Gastrocnemius medialis (tissue), 4 donors: ENCODE measurements at places on chromosomes 1 and 21. TPM values are rescaled to one million over a fixed set of nuclear protein-coding genes. Genes with fewer than 3 reads are reported as not detected.

PLEKHG5 gene
- total RNA-seq: 1.2 TPM

RPS6KC1 gene
- 14.5 TPM for total RNA-seq

DNA sequence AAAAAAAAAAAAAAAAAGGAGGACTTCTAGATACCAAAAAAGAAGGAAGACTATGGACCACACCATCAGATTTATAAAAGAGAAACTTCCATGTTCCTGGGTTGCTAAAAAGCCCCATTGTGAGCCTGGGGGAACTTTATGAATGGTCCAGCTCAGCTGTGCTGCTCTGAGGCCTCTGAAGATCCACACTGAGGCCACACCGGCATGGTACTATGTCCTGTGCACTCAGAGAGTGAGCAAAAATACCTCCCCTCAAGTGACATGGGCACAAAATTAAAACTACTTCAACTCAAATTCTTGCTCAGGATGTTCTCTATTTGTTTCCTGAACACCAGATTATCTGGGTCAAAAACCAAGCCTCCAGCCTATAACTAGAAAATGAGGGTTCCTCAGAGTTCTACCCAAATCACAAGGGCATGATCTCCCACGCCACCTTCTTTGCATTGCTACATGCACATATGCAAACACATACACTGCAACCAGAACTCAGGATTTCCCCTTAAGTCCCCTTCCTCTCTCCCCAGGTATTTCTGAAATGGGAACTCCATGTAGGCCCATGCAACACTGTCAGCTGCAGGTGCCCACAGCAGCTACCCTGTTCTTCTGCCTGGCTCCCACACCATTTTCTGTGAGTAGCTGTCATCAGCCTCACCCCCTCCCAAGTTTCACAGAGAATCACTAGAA, 94.4 kb downstream of the SH3GLB1 start:
- DNase-seq: no peak

DNA sequence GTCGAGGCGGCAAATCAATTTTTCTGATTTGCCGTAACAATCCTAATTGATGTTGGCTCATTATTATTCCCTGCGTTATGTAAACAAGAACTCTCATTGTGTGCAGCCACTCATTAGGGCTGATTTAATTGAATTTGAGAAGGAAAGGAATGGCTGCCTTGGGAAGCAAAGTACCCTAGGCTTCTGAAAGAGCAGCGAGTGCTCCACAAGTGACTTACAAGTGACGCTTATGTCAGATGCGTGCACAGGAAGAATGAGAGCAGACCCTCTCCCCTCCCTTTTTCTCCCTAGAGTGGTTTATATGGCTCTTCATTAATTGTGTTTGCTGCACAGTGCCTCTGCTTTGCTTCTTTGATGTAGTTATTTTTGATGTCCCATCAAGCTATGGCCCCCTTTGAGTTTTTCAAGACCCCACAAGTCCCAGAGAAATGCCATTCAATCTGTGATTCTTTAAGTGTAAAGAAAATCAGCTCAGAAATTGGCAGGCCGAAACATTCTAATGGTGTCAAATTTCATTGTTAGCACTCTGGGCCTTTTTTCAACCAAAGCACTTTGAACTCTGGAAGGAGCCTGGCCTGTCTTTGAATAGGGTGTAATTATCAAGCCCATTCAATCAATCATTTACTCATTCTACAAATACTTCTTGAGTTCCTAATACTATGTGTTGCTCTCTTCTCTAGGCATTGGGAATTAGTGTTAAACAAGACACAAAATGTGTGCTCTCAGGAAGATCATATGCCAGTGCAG, 86.8 kb upstream of the VAV3 start:
- DNase-seq: no peak

CD1B gene
- not detected for total RNA-seq

DNA sequence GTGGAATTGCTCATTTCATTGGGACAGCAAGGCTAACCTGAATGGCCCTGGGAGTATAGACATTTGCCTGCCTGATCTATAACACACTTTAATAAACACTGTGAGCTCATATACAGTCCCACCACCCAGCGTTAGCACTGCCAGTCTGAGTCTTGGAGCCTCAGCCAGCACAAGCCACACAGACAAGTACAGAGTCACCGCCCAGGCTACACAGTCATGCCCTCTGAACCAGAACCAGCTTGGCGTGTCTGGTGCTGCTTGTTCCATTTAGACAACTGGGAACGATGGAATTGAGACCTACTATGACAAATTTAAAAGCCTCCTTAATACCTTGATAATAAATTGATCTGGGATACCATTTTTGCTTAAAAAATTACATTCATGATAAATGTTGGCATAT, 31.6 kb downstream of the NID1 start:
- no peak for DNase-seq

GRCh38 chr1:5827516-5827915, 164.7 kb downstream of the NPHP4 start:
- DNase-seq: no peak

- DNase-seq: peak; percentile 39
Measured at GRCh38 chr21:44454747-44455523, at the start of gene LRRC3. Gene LRRC3 (plus strand): TSS chr21:44455510. CDS start chr21:44456645, 1,135 bp downstream.

GRCh38 chr1:204915861-204916495, 45.3 kb downstream of the NFASC start:
- DNase-seq: no peak

GRCh38 chr21:37366482-37367316, at the start of gene DYRK1A:
Gene DYRK1A (plus strand): TSS chr21:37366773. CDS start chr21:37420375, 53,602 bp downstream.
- DNase-seq: peak; percentile 99

GRCh38 chr1:64019818-64020217, 183.6 kb upstream of the UBE2U start:
- DNase-seq: no peak

DNA sequence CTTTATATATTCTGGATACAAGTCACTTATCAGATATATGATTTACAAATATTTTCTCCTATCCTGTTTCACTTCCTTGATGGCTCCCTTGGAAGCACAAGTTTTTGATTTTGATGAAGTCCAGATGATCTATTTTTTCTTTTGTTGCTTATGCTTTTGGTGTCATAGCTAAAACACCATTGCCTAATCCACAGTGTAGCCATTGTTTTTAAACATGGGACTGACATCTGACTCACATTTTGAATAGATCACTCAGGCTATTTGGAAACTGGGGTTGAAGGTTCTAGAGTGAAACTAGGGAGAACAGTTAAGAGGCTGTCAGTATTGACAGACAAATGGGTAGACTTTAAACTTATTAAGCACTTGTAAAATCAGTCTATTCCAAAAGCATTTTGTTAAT, 16.6 kb downstream of the AK4 start:
- DNase-seq: no peak

GRCh38 chr1:60866226-60866900, 216.0 kb upstream of the NFIA start:
- DNase-seq: no peak

DNA sequence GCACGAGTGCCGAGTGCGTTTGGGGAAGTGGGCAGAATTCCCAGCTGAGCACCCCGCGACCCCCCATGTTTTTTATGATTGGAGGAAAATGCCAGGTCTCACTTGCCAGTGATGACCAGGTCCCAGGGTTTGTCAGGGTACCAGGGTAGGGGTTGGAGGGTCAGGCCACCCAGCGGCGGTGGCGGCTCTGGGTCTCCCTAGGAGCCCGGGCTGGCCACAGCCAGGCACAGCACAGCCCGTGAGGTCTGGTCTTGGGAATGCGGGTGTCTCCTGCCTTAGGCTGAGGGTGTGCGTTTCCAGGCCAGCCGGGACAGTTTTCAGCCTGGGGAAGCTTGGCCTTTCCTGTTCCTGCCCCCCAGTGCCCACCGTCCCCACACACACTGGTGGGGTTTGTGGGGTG, 22.7 kb downstream of the PRKCZ start:
- no peak for DNase-seq

DNA sequence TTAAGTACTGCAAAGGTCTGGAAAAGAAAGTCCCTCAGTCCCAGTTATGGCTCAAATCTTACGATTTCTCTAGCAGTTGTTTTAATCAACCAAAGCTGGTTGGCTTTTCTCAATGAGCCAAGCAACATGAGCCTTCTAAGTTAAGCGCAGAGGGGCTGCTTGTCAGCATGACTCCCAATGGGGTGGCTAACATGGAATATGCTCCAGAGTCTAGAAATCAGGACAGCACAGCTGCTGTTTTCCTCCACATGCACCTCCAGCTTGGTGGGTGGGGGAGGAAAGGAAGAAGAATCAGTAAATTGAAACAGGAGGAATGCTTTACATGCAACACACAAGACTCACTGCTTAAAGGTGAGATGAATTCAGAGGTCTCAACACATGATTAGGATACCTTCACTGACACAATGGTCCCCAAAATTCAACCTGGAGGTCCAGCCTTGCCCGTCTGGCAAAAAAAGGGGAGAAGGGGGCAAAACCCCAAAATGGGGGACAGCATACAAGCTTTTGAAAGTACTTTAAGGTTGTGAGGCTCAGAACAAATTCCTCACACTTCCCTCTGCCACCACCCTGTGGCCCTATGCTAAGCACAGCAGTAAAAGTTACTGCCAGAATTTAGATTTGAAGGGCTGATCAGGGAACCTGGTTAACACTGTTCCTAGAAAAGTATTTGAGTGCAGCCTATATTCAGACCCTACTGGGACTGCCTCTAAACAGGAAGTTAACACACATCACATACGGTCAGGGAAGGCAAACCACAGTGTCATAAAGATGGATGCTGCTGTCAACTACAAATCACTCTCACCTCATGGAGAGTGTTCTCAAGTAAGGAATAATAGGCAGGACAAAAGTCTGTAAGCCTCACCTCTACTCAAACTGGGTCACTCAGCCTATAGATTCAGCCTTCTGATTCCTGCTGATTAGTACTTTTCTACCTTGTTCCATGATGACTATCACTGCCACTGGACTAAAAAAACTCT, 2.6 kb downstream of the GATAD2B start:
- DNase-seq: peak; percentile 6

- DNase-seq: no peak
Measured at GRCh38 chr1:38559446-38560165, 300.0 kb downstream of the RRAGC start.

DNA sequence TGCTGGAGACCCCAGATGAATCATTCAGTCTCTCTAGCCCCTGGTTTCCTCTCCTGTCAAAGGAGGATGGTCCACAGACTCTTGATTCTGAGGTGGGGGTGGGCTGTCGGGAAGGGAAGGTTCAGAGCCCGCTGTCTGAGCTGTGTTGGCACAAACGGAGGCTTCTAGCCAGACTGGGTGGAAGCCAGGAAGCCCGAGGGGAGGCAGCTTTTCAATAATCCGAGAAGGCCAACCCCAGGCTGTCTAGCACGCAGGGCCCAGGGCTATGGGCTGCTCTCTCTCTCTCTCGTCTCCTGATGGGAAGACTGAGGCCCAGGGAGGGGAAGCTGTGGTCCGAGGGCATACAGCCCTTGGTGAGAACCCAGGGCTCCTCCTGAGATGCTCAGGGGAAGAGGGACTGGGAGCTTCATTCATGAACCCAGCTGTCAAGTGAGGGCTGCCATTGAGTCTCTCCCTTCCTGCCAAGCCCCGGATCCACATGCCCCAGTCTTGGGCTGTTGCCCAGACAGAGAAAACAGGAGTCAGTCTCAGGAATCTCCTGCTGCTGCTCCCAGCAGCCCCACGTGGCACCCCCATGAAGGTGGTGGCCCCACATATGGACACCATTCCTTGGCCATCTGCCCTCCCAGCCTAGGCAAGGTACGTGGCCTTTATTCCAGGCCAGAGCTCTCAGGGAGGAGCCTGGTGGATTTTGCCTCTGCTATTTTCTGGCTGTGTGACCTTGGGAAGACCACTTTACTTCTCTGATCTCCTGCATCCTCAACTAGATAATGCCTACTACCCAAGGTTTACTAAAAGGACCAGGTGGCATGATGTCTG, 44.4 kb downstream of the RAP1GAP start:
- DNase-seq: no peak

OLIG2 gene
- 0.10 TPM for total RNA-seq

DNA sequence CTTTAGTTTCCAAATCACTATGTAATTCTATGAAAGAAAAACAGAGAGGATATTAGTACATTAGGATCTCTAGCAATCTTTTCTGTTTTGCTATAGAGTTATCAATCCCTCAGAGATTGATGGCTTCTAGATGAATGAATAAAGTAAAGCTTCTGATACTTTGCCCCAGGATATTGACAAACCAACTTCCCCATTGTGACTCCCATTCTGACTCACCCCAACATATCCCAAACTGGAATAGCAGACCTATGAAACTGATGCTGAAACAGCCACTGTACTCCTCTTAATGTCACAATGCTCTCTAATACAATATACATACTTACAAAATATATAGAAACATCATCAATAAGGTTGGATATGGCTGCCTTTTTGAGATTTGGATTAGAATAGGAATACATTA, 442.1 kb upstream of the NR5A2 start:
- no peak for DNase-seq

- DNase-seq: peak; percentile 35
Measured at GRCh38 chr1:205827623-205828022, 14.6 kb upstream of the SLC41A1 start.

DNA sequence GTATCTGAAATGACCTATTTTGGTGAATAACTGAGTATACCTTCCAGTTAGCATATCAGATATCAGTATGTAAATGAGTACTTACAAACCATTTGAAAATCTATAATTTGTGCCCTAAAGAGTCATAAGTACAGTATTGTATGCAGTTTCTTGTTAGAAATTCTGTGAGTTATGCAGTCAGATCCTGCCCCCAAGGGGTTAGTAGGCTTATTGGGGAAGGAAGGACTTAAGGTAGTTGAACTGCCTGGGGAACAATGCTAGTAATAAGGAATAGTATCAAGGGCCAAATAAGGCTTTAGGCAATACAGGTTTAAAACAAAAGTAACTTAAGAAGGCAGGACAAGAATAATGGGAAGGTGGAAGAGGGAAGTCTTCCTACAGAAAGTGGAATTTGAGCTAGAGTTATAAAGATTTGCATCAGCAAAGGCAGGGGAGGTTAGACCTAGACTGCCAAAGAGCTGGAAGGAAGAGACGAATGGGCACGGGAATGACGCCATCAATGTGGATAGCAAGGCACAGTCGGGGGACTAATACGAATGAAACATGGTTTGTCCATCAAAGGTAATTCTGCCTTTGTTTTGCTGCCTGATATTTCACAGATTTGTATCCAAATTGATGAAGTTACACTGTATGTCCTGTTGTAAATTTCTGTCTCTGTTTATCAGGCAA, 182.9 kb upstream of the DPYD start:
- DNase-seq: no peak

CFHR4 gene
- total RNA-seq: 0.20 TPM

GRCh38 chr1:110878591-110878990, 5.6 kb downstream of the CD53 start:
- DNase-seq: no peak

SPRR1B gene
- total RNA-seq: not detected

- no peak for DNase-seq
Measured at GRCh38 chr1:172815740-172816139, 156.8 kb downstream of the FASLG start.

PKP1 gene
- 0.71 TPM for total RNA-seq

GRCh38 chr1:244796719-244797406, 38.6 kb upstream of the COX20 start:
- DNase-seq: no peak

DNA sequence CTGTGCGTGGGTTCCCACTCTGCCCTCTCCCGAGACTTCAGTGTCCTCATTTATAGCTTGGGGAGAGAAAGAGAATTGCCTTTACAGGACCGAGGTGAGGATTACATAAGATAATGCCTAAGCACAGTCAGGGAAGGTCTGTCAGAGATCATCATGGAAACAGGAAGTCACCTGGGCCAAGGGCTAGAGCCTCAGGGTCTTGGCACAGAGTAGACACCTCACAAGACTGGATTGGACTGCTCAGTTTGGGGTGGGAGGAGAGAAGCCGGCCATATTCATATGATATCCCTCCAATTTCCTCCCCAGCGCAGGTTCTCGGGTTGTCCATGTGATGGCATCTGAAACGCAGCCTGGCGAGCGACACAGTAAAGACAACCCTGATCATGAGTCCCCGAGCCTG, 3.8 kb downstream of the CNR2 start:
- DNase-seq: no peak

GLUL gene
- total RNA-seq: 4,746 TPM

GRCh38 chr1:180053594-180054567, 99.3 kb downstream of the CEP350 start:
- DNase-seq: no peak
